ENCODE measurements at places on chromosomes 5 and 9.

GRCh38 chr5:15852217-15852616, 327.4 kb downstream of the MARCHF11 start:
- no peak for DNase-seq

DNA sequence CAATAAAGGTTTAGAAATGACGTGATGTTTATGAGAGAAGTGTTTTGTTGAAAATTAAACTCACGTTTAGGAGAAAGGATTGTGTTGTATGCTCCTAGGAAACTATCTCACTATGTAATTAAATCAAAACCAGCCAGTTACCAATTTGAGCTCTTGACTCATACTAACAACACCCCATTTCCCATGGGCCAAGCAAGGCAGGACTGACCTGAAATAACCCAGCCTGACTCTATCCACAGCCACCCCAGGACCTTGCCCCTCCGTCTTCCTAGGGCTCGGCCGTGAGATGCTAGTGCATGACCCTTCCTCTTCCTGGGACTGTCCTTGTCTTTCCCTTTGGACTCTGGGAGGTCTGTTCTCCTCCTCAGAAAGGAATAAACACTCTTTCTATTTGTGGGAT, 16.4 kb downstream of the TLR4 start:
- no peak for DNase-seq

DNA sequence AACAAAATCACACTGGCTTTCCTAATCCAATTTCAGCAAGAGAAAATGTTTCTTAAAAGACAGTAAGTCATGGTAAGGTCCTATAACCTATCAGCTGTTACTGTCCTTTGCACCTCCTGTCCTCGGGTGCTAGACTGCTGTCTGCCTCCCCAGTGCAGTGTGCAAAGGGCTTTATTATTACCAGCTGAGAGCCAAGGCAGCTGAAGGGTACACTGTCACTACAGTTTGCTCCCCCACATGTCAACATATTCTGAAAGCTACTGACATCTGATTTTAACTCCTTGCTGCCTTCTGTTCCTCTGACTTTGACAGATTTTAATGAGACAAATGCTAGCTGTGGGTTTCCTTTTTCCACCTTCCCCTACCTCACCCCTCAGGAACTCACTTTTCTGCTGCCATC, 389.4 kb upstream of the SLC24A2 start:
- no peak for DNase-seq

GRCh38 chr5:142637871-142638270, 48.0 kb downstream of the FGF1 start:
- DNase-seq: no peak

- no peak for DNase-seq
Measured at GRCh38 chr5:137286025-137286610, 213.0 kb downstream of the SPOCK1 start.

- DNase-seq: peak; percentile 10
Measured at GRCh38 chr5:141814064-141814964, 63.9 kb downstream of the PCDH1 start.

DNA sequence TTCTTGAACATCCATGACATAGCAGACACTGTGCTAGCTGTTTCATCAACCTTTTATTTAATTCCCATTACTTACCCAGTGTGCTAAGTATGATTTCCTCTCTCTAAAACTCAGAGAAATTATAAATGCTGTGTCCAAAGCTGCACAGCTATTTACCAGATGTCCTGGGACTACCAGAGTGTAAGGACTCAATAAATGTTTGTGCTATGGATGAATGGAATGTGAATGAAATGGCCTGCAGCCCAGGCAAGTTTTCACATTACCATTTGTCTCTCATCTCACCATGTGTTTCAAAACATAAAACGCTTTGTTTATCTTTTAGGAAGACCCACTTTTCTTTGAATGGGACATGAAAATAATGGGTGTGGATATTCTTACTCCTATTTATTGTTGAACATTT, 96.2 kb downstream of the ARHGEF28 start:
- DNase-seq: no peak

GRCh38 chr9:70832492-70832891, 288.9 kb downstream of the TRPM3 start:
- no peak for DNase-seq

- DNase-seq: no peak
Measured at GRCh38 chr5:10308844-10309243, 1.1 kb upstream of the CMBL start.

GRCh38 chr5:95100551-95100950, 184.3 kb downstream of the MCTP1 start:
- DNase-seq: no peak

DNA sequence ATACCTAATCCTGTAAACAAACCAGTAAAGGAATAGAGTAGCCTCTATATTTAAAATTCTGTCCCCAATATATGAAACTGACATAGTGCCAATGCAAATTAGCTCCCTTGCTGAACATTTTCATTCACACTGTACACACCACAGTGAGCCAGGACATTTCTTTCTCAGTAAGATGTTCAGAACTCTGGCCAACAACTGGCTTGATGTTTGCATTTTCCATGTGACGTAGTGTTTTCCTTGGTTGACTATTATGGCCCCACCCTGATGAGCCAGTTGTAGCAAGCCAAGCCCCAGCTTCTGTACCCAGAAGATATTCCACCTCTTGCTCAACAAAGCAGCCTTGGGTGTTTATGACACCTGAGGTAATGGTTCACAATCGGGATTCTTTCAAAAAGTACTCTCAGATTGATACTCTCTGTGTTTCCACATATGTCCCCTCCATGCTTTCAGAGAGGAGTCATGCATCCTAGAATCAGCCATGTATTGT, 17.7 kb upstream of the ANXA1 start:
- DNase-seq: no peak

DNA sequence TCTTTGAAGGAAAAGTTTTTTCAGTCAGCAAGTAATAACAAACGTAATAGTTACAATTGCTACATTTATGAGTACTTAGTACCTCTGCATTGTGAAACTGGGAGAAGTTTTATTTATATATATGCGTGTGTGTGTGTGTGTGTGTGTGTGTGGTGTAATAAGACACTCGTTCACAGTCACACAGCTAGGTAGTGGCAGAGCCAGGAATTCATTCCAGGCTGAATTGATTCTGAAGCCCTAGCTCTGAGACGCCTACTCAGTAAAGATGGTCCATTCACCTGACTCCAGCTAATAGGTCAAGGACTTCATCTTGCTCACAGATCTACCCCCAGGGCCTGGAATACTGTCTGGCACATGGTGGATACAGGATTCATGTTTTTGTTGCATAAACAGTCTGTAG, 13.6 kb upstream of the CAST start:
- DNase-seq: no peak

- no peak for DNase-seq
Measured at GRCh38 chr9:107862881-107863280, 373.3 kb upstream of the KLF4 start.

GRCh38 chr9:131448818-131449217, 53.9 kb upstream of the POMT1 start:
- no peak for DNase-seq

- no peak for DNase-seq
Measured at GRCh38 chr9:88835772-88836171, 155.5 kb upstream of the S1PR3 start.

GRCh38 chr5:8436924-8437323, 568.0 kb downstream of the MTRR start:
- DNase-seq: no peak

- DNase-seq: no peak
Measured at GRCh38 chr9:114231719-114232449, 76.5 kb downstream of the COL27A1 start.

- DNase-seq: no peak
Measured at GRCh38 chr5:84257061-84257460, 127.6 kb downstream of the EDIL3 start.

GRCh38 chr5:137735555-137736284, at the start of gene KLHL3:
Gene KLHL3, minus strand, starts transcription at chr5:137736089. Its CDS starts 443 bp downstream, at chr5:137735646.
- peak; percentile 28 for DNase-seq

GRCh38 chr9:84997472-84997871, 327.9 kb downstream of the NTRK2 start:
- DNase-seq: no peak

- DNase-seq: no peak
Measured at GRCh38 chr5:137613554-137614265, 114.6 kb upstream of the SPOCK1 start.

DNA sequence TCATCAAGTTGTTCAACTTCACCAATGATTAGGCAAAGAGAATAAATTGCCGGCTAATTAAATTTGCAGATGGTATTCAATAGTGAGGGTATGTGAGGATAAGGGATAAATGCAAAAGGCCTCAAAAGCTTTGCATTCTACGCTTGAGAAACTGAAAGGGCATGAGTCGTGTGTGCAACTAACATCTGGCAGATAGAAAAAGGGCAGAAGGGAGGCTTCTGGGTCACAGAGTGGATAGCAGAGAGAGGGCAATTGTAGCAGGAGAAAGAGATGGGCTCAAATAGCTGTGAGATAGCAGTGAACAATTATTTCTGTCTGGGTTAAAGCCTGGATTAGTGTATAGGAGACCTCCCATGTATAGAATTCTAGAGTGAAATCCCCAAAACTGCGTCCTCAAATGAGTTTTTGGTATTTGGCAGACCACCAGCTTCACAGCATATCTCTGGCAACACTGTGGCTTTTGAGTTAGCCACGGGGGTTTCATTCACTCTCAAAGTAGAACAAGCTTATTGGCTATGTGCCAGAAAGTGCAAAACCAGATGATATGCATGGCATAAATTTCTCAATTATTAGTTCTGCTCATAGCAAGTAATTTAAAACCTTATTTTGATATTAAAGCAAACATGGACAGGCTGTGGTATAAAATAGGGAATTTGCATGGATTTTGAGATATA, 586.3 kb downstream of the BRINP1 start:
- DNase-seq: no peak

- DNase-seq: no peak
Measured at GRCh38 chr5:112257976-112258375, 161.1 kb downstream of the EPB41L4A start.

DNA sequence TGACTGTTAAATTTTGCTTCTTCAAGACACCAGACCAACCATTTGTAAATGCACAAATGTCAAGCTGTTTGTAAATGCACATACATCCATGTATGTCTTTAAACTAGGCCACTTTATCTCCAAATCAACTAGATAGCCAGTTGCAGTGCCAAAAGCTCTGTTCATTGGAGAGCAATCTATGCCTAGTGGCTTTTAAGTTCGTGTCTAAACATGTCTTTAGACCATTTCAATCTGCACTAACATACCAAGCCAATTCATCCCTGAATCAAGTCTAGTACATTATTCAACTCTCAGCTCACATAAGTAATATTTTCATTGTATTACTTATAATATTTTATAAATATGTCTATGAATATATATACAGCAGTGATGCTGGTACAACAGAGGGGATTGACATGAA, 985.9 kb downstream of the CDH18 start:
- DNase-seq: no peak

DNA sequence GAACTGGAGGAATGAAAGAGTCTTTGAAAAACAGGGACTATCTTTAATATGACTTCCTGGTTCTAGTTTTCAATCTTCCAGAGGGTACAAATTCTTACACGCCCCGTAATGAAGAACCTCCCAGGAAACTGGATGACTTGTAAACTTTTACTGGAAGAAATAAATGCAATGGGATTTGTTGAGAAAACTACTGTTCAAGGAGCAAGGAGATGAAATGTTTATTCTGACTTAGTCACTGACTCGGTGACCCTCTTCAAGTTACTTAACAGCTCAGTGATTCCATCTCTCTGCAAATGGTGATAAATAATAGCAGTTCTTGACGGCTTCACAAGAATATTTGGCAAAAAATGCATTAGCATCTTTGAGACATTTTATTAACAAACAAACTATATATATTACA, 858.6 kb downstream of the PTPRD start:
- no peak for DNase-seq

GRCh38 chr9:71431931-71432330, 310.5 kb upstream of the TRPM3 start:
- no peak for DNase-seq

DNA sequence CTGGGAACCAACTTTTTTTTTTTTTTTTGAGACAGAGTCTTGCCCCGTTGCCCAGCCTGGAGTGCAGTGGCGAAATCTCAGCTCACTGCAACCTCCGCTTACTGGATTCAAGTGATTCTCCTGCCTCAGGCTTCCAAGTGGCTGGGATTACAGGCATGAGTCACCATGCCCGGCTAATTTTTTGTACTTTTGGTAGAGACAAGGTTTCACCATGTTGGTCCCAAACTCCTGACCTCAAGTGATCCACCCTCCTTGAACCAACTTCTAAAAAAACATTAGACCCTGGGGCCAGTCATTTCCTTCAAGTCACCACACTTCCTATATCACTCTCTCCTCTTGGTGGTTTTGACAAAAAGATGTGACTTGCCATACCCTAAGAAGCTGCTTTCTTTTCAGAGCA, 10.9 kb upstream of the SHROOM1 start:
- no peak for DNase-seq

DNA sequence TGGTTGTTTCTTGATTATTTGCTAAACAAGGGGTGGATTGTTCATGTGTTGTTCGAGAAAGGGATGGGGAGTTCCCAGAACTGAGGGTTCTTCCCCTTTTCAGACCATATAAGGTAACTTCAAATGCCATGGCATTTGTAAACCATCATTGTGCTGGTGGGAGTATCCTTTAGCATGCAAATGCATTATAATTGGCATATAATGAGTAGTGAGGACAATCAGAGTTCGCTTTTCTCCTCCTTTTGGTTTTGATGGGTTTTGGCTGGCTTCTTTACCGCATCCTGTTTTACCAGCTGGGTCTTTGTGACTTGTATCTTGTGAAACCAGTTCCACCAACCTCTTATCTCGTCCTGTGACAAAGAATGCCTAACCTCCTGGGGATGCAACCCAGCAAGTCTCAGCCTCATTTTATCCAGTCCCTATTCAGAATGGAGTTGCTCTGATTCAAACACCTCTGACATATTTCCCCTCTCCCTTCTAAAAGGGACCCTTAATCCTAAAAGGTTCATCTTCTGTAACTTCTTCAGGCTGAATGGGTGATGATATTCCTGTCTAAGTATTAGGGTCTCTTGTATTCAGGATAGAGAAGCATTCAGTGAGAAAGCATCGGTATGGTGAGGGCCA, 8.7 kb upstream of the FBN2 start:
- no peak for DNase-seq

- DNase-seq: no peak
Measured at GRCh38 chr5:83530193-83530592, 58.6 kb downstream of the VCAN start.

- no peak for DNase-seq
Measured at GRCh38 chr5:137220523-137220927, 278.6 kb downstream of the SPOCK1 start.

- no peak for DNase-seq
Measured at GRCh38 chr5:115423541-115423940, 121.0 kb downstream of the FEM1C start.

- no peak for DNase-seq
Measured at GRCh38 chr9:73174330-73174980, 22.8 kb downstream of the ANXA1 start.

- DNase-seq: no peak
Measured at GRCh38 chr5:16669776-16670175, 53.0 kb upstream of the RETREG1 start.

- no peak for DNase-seq
Measured at GRCh38 chr9:6855860-6856259, 98.1 kb downstream of the KDM4C start.

All from activated CD8-positive, alpha-beta memory T cell treated with anti-CD3 and anti-CD28 coated beads for 48 hours (primary cell).